ENCODE measurements at places on chromosomes 1 and 21.

DNA sequence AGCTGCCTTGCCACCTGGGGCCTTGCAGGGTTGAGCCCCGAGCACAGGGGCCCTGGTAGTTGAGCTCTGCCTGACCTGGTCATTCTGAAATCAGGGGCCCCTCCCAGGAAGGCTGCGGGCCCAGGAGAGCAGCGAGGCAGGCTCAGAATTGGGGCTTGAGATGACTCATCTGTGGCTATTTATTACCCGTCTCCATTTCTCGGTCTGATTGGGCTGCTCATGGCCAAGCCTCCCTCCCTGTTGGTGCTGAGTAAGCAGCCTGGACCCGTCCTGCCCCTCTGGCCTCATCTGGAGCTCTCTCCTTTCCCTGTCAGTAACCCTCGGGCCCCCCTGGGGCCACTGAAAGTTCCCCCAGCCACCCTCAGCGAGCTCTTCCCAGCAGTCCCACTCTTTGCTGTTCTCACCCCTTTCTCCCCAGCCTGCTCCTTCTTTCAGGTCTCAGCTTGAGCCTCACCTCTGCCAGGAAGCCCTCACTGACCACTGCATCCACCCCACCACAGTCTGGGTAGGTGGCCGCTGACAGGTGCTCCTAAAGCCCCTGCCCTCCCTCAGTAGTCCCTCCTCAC is 11.0 kb upstream of the TNFRSF8 start:
- peak; percentile 37 for DNase-seq

DNA sequence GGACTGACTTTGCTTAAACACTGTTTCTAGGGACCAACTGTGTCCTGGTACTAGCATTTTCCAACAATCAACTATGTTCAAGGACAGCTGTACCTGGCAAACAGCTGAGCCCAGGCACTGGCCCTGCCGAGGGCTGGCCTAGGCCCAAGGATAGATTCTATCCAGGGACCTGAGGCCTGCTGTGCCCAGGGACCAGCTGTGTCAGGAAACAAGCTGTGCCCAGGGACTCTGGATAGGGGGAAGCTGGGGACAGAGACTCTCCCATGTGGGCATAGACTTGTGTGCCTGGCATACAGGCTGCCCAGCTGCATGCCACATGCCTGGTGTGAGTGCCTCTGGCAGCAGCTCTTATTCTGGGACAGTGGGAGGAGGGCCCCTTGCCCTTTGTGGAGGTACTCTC is 38.1 kb upstream of the POU3F1 start:
- no peak for DNase-seq

DNA sequence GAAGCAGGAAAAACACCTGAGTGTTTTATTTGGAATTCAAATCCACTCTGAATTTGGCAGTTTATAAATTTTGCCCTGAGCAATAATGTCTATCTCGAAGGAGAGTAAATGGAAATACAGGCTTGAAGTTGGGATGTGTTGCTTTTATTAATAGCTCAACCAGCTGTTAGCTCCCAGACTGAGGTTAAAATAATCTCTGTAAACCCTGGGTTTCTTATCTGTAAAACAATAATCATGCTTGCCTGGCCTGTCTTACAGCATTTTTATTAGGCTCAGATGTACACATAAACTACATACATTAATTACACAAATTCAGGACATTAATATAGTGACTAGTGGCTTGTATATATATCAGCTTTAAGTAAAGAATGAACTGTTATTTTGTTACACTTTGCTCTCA is 148.5 kb downstream of the GALNT2 start:
- DNase-seq = no peak

GRCh38 chr1:189349607-189350006 is 1128.1 kb downstream of the BRINP3 start:
- no peak for DNase-seq

GRCh38 chr1:235074523-235075047 is 54.1 kb downstream of the TOMM20 start:
- DNase-seq = no peak

- DNase-seq = no peak
These were observed 37.1 kb upstream of the CLSTN1 start for GRCh38 chr1:9860887-9861286.

GRCh38 chr1:12290828-12291227 is 61.0 kb downstream of the VPS13D start:
- no peak for DNase-seq

DNA sequence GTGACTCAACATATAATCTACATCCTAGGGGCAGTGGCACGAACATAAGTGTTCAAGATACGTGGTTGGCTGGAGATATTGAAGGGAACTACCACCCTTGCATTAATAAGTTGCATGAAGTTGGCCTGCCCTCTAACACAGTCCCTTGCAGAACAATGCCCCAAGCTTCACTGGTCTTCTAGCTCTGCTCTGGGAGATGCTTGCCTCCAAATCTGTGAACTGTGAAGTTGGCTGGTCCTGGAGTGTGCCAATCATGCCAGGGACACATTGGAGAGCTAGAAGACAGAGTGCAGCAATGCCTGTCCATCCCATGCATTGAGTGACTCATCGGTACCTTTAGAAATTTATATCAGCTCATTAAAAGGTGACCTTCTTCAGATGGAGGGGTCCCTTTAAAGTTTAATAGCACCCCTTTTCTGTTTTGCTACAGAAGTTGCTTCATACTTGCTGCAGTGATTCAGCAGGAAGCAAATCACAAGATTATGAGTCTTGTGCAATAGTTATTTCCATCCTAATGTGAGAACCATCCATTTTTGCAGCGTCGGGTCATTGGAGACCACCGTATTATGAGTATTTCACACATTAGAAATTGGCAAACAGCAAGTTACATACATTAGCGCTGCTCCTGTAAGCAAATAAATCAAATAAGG is 55.2 kb upstream of the KAZN start:
- no peak for DNase-seq

- DNase-seq = no peak
These were observed 28.3 kb downstream of the NCMAP start for GRCh38 chr1:24584171-24584647.

- DNase-seq = no peak
These were observed 20.9 kb downstream of the CA6 start for GRCh38 chr1:8966606-8967005.

GRCh38 chr1:12549460-12550349 is 68.3 kb downstream of the DHRS3 start:
- DNase-seq = peak; percentile 52

GRCh38 chr1:44819196-44819607 is 10.9 kb downstream of the BTBD19 start:
- no peak for DNase-seq

DNA sequence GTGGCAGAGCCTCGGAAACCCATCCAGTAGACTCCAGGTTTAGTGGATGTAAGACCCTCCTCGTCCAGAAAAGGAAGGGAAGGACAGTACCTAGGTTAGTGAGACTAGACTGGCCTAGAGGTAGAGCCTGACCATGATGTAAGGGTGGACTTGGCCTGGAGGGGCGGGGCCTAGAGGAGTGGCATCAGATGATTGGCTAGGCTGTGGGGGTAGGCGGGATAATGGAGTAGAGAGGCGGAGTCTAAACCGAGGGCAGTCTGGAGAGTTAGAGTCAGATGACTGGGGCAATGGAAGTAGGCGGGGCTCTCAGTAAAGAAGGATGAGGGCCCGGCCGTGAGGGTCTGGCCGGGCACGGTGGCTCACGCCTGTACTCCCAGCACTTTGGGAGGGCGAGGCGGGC is 70.1 kb downstream of the EPHB2 start:
- peak; percentile 85 for DNase-seq

DNA sequence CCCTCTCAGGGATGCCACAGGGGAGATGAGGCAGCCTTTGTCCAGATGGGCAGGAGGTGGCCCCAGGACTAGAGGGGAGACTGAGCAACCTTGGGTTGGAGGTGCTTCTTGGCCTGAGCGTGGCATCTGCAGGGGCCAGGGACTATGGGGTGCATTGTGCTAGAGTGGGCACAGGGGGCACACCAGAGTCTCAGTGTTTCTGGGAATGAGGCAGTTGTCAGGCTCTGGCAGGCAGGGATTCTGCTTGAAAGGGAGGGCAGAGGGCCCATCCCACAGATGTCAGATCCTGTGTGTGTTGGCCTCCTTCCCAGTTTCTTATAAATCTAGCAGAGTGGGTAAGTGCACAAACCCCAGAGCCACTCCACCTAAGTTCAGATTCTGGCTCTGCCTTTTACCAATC is 13.7 kb downstream of the LGR6 start:
- no peak for DNase-seq

- no peak for DNase-seq
These were observed 17.2 kb upstream of the PEF1 start for GRCh38 chr1:31661856-31662255.

DNA sequence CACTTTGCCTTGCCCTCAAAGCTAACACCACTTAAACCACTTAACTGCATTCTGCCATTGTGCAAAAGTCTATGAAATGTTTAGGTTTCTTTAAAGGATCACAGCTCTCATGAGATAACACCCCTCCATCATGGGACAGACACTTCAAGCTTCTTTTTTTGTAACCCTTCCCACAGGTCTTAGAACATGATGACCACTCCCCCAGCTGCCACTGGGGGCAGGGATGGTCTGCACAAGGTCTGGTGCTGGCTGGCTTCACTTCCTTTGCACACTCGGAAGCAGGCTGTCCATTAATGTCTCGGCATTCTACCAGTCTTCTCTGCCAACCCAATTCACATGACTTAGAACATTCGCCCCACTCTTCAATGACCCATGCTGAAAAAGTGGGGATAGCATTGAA is 7.7 kb downstream of the ADAMTS1 start:
- no peak for DNase-seq

- DNase-seq = no peak
These were observed 15.1 kb downstream of the MCL1 start for GRCh38 chr1:150564051-150564991.

DNA sequence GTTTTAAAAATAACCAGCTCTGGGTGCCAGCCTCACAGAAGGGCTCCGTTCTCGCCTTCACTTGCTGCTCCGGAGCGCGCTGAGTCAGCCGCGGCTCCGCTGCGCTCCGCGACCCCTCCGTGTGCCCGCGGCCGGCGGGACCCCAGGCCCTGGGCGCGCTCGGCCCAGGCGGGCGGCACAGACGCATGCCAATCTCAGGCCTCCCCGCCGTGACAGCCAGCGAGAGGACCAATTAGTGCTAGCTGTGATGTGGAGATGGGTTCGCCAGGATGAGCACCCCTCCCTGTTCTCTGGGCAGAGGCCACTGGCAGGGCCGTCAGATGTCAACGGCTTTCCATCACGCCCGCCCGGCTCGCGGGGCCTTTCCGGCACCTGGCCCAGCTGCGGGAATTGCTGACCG is 293.8 kb downstream of the SPATA17 start:
- DNase-seq = no peak

GRCh38 chr1:150472601-150473200 is 14.5 kb upstream of the TARS2 start:
- no peak for DNase-seq

GRCh38 chr1:180199018-180199417 is 31.0 kb upstream of the LHX4 start:
- DNase-seq = no peak

DNA sequence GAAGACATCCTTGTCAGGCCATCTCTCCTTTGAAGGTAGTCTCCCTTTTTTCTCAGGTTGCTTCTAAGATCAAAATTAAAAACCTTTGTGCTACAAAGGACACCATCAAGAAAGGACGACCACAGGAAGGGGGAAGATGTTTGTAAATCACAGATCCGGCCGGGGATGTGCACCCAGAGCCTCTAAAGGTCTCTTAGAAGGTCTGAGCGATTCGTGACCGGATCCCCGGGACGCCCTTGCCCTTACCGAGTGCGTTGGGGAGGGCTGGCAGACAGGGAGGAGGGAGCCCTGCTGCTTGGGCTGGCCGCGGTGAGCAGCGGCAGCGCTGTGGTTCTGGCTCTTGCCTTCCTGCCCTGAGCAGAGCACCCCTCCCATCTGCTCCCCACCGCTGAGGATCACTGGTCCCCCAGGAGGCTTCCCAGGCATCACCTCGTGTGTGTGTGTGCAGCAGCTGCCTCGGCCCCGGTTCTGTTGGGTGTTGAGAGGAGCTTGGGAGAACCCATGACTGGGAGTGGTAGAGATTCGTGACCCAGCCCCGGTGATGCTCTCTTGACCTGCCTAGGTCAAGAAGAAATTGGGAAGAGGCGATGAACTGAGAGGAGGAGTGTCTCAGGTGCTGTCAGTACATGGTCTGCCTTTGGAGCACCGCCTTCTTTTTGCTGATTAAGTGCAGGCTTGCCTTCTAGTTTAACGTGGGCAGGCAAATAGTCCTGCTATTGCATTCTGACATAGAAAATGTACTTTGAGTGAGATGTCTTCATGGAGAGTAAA is 34.5 kb downstream of the AGPAT3 start:
- DNase-seq = no peak

DNA sequence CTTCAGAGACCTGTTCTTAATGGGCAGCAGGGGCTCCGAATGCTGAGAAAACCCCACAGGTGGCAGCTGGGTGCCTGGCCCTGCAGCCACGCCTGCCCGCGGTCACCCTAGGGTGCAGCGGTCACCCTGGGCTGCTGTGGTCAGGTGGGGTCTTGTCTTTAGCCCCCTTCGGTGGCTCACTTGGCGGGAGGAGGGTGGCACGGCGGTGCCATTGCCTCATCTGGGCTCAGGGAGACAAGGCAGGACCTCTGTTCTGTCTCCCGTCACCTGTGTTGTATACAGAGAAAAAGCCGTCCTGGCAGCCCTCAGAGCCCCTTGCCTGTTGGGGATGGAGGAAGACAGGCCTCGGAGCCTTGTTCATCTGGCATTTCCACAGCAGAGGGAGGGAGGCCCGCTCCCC is 69.5 kb upstream of the TRAPPC10 start:
- DNase-seq = no peak

DNA sequence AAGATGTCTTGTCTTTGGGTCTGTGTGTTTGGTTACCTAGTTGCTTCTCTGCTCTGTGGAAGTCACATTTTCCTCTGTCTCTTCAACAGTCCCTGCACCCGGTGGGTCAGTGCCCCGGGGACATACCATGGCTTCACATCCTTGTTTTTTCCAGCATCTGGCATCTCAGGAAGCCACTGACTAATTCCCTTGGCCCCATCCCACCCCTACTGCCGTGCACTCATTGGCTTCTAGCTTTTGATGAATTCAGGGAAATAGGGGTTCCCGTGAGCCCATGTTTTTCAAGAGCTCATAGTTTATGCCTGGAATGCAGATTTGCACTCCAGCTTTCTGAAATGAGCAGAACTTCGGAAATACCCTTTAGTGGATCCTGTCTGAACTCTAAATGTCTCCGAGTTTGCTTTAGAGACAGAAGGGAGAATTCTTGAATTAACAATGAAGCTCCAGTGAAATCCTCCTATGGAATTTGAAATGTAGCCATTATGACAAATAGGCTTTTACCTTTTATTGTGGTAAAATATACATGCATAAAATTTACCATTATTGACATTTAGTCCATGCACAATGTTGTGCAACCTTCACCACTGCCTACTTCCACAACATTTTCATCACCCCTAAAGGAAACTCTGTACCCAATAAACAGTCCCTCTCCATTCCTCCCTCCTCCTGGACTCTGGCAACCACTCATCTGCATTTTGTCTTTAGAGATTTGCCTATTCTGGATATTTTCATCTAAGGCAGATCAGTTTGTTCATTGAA is 67.5 kb downstream of the CLIC6 start:
- DNase-seq = no peak

- DNase-seq = no peak
These were observed 21.3 kb downstream of the VN1R5 start for GRCh38 chr1:247277191-247277590.

Data from HuH-7 (cell line).